ENCODE measurements at places on chromosomes 12 and 14. TPM values are rescaled to one million over a fixed set of nuclear protein-coding genes. Genes with fewer than 3 reads are reported as not detected.

GRCh38 chr14:51849097-51849496 lies 11.3 kb upstream of the GNG2 start:
- no peaks in the 10 kb centered on the region for H3K27me3 ChIP-seq
- no peak overlapping the region for H3K27ac ChIP-seq
- no peaks in the 10 kb centered on the region for H3K4me1 ChIP-seq
- H3K4me3 ChIP-seq: no peak overlapping the region

DNA sequence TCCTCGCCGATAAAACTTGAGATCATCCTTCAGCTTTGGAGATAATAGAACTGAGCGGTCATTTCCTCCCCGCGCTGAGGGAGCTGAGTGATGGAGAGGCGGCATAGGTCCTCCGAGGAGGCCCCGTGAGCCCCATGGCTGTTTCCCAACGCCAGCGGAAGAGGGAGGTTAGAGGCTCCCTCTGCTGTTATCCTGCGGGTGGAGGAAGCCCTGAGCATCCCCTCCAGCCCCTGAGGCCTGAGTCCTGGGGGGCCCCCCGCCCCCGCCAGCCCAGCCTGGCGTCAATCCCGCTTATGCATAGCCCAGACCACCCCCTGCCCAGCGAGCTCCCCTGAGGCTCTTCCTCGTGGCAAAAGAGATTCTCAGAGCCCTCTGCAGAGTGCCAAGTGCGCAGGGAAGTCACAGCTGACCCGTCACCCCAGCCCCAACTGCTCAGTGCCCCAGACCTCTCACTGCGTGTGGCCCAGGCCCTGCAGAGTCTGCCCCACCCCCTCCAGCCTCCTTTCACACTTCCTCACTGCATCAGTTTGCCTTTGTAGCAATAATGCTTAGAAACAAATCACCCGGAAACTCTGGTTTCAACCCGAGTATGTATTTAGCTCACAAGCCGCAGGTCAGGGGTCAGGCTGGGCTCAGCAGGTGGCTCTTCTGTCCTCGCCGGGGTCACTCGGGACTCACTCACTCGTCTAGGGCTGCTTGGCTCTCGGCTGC lies 44.7 kb upstream of the GALNT9 start:
- peaks cover 58% of the 10 kb centered on the region for H3K27me3 ChIP-seq
- no peak overlapping the region for H3K4me3 ChIP-seq
- no peak for DNase-seq
- no peak overlapping the region for H3K27ac ChIP-seq
- no peaks in the 10 kb centered on the region for H3K4me1 ChIP-seq

DNA sequence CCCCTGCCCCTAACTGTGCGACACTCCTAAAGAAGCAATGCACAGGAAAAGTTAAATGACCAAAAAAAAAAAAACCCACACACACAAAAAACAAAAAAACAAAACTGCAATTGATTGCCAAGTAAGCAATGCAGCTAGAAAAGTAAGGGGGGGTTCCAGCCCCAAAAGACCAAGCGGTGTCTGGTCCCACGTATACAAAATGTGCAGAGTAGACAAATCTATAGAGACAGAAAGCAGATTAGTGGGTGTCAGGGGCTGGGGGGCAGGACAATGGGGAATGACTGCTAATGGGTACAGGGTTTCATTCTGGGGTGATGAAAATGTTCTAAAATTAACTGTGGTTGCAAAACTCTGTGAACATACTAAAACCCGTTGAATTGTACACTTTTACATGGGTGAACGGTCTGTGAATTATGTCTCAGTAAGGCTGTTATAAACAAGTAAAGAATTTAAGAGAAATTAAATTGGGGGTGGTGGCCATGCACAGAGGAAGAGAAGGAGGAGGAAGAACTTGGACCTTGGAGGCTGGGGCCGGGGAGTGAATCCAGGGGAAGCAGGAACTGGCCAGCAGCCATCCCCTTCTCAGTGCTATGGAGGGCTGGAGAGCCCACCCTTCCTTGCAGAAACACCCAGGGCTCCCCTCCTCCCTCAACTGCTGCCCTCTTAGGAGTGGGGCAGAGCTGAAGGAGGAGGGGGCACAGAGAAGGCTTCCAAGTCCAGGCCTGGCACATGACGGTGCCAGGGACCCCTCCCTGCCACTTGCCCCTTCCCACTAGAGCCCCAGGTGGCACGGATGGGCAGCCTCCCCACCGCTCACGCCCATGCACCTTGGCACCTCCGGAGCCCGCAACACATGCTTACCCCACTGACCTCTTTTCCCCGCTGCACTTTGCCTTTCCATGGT lies 45.4 kb downstream of the KDM2B start:
- peaks cover 23% of the 10 kb centered on the region for H3K4me1 ChIP-seq
- H3K27me3 ChIP-seq: no peaks in the 10 kb centered on the region
- peak overlapping the region; percentile 97 for H3K27ac ChIP-seq
- DNase-seq: no peak
- no peaks in the 10 kb centered on the region for H3K36me3 ChIP-seq

Gene HOXC11
- 1.1 TPM for total RNA-seq

Gene KLRC4
- not detected for total RNA-seq

Gene RASSF9
- total RNA-seq: 1.3 TPM

Gene GSC
- total RNA-seq: 2.2 TPM

Data from gastrocnemius medialis (tissue), 4 donors.